ENCODE measurements at places on chromosomes 1 and 21.
A peak's percentile ranks its signal among the peaks of the same experiment; 100 is the strongest.

GRCh38 chr21:41774467-41775148, 7.8 kb upstream of the RIPK4 start:
- DNase-seq = peak; percentile 76

DNA sequence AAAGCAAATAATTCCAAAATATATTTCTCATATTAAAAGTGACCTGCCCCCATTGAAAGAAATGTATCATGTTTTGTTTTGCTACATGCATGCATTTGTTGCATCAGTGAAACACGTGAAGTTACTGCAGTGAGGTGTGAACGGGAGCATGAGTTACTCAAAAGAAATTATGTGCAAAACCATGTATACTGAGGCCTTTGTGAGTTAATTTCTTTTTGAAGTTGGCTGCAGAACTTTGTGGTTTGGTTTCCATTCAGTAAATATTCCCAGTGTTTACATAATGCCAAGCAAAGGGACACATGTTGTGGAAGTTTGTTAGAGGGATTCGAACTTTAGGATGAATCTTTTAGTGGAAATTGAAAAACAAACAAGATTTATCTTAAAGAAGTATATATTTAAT, 619.4 kb upstream of the ADAMTS5 start:
- DNase-seq = no peak

- no peak for DNase-seq
These were observed 152.9 kb upstream of the HMGB4 start for GRCh38 chr1:33710967-33711366.

DNA sequence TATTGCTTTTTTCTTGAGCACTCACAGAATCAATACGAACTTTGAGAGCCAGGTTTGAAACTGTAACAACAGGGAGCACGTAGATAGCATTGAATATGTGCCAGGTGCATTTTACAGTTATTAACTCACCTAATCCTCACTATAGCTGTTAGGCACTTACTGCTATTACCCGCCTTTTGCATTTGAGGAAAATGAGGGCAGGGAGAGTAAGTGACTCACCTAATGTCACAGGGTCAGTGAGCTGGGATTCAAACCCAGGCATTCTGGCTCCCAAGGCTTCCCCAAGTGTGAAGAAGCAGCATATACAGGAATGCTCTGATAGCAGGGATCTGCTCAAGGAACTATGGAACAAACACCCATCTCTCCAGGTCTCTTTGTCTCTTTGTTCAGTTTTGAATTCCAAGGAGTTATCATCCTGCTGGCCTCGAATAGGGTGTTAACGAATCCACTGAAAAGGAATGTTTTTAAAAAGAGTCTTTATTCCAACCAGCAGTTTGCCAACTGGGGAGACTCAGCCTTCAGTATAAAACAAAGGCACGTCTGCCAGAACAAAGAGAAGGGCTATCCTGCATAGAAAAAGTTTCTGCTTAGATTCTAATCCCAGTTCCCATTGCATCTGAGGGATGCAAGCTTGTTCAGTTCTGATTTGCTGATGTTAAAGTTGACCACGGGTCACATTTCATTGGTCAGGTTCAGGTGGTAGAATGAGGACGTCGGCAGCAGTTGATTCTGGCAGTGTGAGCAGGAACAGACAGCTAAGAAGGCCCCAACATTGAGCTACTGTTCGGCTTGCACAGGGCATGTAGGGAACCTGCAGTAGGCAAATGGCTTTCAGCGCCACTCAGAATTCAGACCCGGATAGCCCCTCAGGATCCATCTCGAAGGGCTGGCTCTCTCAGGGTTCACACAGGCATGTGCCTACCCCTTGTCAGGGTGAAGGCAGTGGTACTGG, 22.1 kb downstream of the TRIM67 start:
- no peak for DNase-seq

- DNase-seq = no peak
These were observed 21.4 kb downstream of the TSNAX start for GRCh38 chr1:231549733-231550447.

- DNase-seq = no peak
These were observed 316.3 kb upstream of the GREM2 start for GRCh38 chr1:240928265-240928664.

GRCh38 chr1:30916296-30916695, 7.7 kb upstream of the SDC3 start:
- no peak for DNase-seq

- DNase-seq = no peak
These were observed 16.4 kb downstream of the REG4 start for GRCh38 chr1:119794876-119795240.

GRCh38 chr1:37124501-37124900, 90.2 kb upstream of the GRIK3 start:
- no peak for DNase-seq

- DNase-seq = no peak
These were observed 40.4 kb upstream of the SYNC start for GRCh38 chr1:32742956-32743355.

- no peak for DNase-seq
These were observed 618.2 kb downstream of the BRINP3 start for GRCh38 chr1:189859385-189859977.
